Activated CD4-positive, alpha-beta T cell treated with anti-CD3 and anti-CD28 coated beads, Interleukin-2, amount 10 ng/mL, durations not matched to agents 24 days and 14 days (primary cell): ENCODE measurements at places on chromosomes 2 and 18.

DNA sequence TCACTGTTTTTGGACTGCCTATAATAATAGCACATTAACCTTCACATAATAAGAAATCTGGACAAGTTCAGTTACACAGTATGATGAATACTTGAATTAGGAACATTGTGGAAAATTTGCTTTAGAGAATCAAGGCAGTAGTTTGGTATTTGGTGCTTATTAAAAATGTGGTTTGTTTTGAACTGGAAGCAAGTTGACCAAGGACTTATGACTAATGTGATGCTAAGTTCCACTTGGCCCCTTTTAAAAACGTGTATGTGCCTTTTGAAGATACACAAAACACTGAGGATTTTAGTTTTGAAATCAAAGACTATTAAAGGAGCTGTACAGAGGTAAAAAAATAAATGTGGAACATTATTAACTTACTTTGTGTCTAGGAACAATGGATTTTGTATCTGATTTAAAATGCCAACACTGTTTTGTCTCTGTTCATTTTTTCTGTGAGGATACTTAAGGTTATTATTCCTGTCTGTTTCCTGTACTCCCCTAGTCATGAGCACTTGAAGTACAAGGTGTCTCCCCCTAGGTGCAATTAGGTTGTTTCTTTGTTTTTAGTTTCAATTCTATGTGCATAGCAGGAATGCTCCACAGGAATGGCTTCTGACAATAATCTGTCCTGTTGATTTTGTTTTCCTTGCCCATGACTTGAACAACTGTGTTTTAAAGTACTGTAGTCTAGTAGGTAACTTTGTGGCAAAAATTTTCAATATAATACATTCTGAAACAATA lies 49.6 kb upstream of the PTH2R start:
- DNase-seq = no peak

DNA sequence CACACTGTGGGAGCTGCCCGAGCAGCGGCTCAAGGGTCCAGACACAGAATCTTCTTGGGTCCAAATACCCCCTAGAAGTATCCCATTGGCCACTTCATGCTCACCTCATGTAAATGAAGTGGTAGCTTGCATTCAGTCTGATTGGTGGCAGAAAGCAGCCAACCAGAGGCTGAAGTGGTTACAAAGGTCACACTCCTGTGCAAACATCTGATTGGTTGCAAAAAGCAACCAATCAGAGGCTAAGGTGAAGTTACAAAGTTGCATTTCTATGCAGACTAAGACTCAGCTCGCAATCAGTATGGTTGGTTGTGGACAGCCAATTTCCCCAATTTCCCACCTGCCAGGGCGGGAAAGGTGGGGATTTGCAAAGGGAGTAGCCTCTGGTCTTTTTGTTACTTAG lies 94.3 kb downstream of the DGKD start:
- DNase-seq = no peak

DNA sequence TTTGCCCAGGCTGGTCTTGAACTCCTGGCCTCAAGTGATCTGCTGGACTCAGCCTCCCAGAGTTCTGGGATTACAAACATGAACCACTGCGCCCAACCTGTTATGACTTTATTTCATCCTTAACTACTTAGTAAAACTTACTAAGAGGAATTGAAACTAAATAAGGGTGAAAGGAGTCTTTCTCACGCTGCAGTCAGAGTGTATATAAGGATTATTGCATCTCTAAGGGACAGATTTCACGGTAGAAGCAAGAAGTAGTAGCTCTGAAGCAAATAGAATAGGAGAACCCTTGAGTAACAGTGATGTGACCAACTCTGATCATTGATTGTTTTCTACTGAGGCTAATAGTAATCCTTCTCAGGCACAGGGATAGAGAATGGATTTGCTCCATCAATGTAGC lies 960.1 kb downstream of the CPS1 start:
- no peak for DNase-seq

- no peak for DNase-seq
Observed at GRCh38 chr2:218245214-218245613, 15.6 kb upstream of the GPBAR1 start.

- peak; percentile 89 for DNase-seq
Observed at GRCh38 chr2:98464772-98465310, 20.2 kb downstream of the INPP4A start.

GRCh38 chr18:42459873-42460272 lies 504.8 kb downstream of the PIK3C3 start:
- no peak for DNase-seq

GRCh38 chr2:234306426-234307173 lies 190.3 kb downstream of the ARL4C start:
- DNase-seq = no peak

GRCh38 chr2:195613922-195614321 lies 43.1 kb upstream of the SLC39A10 start:
- DNase-seq = no peak

DNA sequence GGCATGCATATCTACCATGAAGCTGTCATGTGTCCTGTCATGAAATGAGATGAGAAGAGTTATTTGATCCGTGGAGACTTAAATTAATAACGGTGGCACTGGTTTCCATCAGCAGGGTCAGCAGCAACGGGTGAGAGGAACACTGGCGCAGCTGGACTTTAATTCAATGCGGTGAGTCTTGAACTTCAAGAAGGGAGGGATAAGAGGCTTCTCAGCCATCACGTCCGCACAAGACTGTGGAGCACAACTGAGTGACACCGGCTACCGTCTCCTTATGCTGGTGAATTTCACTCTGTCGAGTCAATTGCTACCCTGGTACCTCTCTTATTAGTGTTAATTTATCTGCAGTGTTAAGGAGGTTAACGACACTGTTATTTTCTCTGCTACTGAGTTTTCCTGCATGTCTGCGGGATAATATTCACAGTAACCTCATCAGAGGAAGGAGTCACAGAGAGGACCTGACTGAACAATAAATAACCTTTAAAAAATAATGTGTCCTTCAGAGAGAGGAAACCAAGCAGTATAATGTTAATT lies 236.8 kb downstream of the EPHA4 start:
- DNase-seq = no peak

DNA sequence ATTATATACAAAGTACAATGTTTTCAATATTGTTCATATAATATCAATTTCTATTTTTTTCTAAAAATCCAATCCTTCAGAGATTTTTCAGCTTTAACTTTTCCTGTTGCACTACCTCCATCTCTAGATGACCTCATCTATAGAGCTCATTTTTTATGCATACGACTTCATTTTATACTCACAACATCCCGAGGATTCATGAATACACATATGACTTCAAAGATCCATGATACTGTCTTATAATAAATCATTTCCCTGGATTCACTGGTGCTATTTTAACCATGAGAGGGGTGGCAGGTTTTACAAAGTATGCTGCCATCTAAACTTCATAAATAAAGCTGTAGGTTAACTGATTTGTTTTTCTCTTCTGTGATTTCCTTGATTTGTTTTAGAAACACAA lies 694.6 kb downstream of the EPHA4 start:
- no peak for DNase-seq

DNA sequence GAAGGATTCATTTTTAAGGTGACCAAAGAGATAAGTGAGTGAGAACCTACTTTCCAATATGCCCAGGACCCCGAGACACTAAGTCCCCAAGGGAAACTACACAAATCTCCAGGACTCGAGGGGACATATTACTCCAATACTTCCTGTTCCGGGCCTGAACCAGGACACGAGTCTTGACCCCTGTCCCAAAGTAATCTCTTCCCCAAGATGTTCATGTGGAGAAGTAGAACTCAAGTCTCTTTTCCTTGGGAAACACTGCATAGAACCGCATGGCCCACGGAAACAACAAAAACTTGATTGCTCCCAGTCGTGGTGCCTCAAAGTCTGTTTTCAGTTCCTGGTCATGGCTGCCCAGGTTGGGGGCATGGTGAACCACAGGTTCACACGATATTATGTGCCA lies 87.2 kb upstream of the ZEB2 start:
- no peak for DNase-seq

- no peak for DNase-seq
Observed at GRCh38 chr2:6072276-6072675, 380.1 kb downstream of the SOX11 start.

DNA sequence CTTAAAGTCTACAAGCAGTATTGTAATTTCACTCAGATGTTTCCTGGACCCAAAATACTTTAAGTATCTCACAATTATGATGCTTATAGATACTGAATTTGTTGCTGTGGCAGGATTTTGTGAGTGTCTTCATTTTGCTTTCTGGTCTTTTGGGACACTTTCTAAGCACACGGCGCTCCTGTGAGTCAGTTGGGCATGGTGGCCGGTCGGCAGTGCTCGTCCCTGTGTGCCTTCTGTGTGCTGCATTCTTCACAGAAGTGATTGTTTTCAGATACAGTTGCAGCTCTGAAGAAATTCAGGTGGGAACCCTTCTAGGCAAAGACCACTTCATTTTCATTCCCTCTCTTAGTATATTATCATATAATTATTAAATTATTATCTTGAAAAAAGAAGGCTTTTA lies 273.3 kb downstream of the ZNF407 start:
- DNase-seq = no peak

GRCh38 chr18:31942291-31942998 lies 483 bp downstream of the TRAPPC8 start:
- peak; percentile 82 for DNase-seq

- peak; percentile 85 for DNase-seq
Observed at GRCh38 chr2:241617431-241618154, 19.4 kb downstream of the THAP4 start.
